ENCODE measurements at places on chromosomes 13 and 19.
A peak's percentile ranks its signal among the peaks of the same experiment; 100 is the strongest.

DNA sequence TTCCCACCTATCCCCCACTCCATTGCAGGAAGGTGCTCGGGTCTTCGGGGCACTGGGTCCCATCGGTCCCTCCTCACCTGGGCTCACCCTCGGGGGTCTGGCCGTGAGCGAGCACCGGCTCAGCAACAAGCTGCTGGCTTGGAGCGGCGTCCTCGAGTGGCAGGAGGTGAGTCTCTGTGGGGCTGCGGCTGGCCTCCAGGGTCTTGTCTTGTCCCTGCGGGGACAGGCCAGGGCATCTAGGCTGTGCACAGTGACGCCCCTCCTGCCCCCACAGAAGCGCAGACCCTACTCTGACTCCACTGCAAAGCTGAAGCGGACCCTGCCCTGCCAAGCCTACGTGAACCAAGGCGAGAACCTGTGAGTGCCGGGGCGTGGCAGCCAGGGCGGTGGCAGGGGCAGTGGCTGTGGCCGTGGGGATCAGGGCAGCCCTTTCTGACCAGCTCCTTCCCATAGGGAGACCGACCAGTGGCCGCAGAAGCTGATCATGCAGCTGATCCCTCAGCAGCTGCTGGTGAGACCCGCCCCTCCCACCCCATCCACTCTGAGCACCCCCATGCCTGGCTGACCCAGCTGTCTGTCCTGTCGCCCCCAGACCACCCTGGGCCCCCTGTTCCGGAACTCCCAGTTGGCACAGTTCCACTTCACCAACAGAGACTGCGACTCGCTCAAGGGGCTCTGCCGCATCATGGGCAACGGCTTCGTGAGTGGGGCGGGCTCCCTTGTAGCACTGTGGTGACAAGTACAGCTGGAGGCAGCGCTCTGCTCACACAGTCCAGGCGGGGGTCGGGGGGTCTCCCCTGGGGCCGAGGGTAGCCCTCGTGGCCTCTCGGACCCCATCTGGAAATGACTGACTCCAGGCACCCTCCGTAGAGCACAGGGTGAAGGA, 3.7 kb downstream of the PTOV1 start:
- DNase-seq, result no peak

GRCh38 chr13:75938811-75939560, 302.9 kb downstream of the LMO7 start:
- DNase-seq, result no peak

GRCh38 chr19:46528601-46529590, 33.2 kb upstream of the PNMA8B start:
- no peak for DNase-seq

DNA sequence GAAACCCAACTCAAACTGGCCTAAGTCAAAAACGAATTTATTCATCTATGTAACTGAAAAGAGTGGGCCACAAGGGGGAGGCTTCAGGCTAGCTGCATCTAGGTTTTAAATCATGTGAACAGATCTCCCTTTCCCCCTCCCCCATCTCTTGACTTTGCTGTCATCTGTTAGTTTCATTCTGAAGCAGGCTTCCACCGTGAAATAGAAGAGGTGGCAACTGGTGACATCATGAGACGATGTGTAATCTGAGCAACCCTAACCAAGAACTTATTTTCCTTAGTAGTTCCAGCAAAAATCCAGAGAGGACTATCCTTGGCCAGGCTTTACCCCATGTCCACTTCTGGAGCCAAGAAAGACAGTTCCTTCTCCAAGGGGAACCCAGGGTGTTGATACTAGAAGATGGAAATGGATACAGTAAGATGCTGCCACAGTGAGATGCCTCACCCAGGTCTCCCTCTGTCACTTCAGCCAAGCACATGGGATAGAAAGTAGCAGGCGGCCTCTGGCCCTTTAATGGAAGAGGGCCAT, 9.4 kb downstream of the SAMD4B start:
- DNase-seq, result no peak

- DNase-seq, result no peak
Observed at GRCh38 chr13:101738336-101738735, 285.9 kb downstream of the ITGBL1 start.

DNA sequence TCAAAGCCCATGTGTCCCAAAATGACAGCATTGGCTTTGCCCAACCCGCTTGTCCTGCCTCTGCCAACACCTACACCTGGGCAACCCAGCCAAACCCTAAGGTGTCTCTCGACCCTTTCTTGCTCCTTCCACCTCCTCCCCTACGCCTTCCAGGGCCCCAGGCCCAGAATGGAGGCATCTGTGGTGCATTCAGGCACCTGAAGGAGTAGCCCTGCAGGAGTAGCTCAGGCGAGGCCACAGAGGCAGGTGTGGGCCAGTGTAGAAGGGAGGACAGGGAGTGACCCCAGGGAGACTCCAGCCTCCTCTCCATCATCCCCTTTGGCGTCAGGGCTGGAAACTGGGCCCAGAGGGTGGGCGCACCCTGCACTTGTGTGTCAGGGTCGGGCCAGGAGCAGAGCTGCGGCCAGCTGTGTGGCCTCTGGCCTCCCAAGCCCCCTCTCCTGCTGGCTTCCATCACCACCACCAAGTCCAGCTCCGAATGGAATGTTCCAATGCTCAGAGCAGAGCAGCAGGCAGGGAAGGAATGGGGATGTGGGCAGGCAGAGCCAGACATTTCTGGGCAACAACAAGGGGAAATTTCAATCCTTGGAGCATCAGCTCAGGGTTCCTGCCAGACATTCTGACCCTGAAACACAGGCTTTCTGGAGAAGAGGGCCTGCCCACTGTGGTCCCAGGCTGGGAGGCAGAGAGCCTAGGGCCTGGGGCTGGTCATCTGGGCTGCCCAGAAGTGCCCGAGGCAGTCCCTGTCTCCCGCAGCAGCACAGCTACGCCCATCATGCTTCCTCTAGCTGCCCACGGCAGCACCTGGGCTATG, 16.4 kb downstream of the PLEKHF1 start:
- no peak for DNase-seq

GRCh38 chr13:111923991-111924677, 142.8 kb upstream of the SOX1 start:
- no peak for DNase-seq

DNA sequence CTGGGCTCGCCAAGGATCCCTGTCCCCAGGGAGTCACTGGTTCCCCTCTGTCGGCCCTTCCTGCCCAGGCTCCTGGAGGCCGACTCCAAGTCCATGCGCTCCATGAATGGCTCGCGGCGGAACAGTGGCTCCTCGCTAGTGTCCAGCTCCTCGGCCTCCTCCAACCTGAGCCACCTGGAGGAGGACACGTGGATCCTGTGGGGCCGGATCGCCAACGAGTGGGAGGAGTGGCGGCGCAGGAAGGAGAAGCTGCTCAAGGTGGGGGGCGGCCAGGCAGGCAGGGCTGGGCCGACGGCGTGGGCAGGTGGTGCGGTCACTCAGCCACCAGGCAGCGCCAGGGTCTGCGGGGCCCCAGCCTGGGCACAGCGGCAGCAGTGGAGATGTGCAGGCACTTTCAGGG, 17.6 kb downstream of the EVI5L start:
- DNase-seq, result no peak

- no peak for DNase-seq
Observed at GRCh38 chr13:36431204-36432105, 840 bp upstream of the CCNA1 start.

- no peak for DNase-seq
Observed at GRCh38 chr13:33316890-33317289, 31.3 kb upstream of the STARD13 start.

DNA sequence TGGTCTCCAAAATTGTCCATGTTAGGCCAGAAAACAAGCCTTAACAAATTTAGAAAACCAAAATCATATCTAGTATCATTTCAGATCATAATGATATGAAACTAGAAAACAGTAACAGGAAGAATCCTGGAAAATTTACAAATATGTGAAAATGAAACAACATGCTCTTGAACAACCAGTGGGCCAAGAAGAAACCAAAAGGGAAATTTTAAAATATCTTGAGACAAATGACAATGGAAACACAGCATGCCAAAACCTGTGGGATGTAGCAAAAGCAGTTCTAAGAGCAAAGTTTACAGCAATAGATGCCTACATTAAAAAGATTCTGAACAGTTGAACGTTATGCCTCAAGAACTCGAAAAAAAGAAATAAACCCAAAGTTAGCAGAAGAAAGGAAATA, 32.6 kb downstream of the VWA8 start:
- no peak for DNase-seq

DNA sequence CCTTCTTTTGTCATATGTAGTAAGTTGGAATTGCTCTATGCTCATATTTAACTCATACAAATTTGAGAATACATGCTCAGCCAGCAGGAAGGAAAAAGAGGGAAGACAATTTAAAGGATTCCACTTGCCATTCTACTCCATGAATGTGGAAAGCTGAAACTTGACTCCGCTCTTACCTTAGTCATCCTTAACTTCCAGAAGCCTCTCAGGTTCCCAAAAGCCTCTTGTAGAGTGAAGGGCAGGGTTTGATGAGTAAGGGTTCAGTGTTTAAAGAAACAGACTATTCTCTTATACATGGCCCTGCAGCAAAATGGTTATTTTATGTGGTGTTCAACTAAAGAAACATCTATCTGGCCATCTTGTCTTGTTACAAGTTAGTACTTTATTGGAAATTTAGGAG, 27.1 kb downstream of the FAM124A start:
- peak; percentile 70 for DNase-seq
